ENCODE measurements at places on chromosomes 2 and 18. TPM values are rescaled to one million over a fixed set of nuclear protein-coding genes. Genes with fewer than 3 reads are reported as not detected.
A peak's percentile ranks its signal among the peaks of the same experiment; 100 is the strongest.

Gene LTBP1
- polyA plus RNA-seq = 43.3 TPM

DNA sequence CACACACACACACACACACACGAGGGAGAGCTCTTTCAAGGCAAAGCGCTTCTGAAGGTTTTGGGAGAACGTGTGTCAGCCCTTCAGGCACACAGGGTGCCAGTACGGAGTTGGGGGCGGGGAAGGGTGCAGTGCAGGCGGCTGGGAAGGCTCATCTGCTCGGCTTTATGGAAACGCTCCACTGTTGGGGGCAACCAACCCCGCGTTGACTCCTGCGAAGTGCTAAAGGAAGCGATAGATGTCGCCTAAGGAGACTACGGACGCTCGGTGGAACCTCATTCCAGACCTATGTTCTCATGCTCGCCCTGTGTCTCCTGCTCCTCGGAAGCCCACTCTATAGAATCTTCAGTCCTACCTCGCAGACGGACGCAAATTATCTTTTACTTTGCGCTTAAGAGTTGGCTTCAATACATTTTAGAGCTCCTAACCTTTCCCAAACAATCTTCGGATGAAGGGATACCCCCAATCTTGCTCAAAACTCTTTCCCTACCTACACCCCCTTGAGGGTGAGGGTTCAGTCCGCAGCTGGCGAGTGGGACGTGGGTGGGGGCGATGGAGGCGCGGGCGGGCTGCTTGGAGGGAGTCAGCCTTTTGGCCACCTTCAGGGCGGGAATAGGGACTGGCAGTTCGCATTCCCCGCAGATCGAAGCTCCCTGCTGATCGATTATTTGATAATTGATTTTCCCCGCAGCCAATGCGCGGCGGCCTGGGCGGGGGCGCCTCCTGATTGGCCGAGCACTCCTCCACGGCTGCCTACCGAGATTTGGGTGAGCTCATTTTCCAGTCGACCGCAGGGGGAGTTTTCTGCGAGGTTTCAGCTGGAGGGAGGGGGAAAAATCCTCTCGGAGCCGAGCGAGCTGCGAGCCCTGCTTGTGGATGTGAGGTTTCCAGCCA, 1.9 kb upstream of the MEIS1 start:
- DNase-seq = peak; percentile 96

- no peak for DNase-seq
These were observed 41.5 kb downstream of the KANSL3 start for GRCh38 chr2:96596596-96596995.

GRCh38 chr2:179532863-179533278, 268.2 kb upstream of the SESTD1 start:
- no peak for DNase-seq

GRCh38 chr2:211760103-211760502, 778.5 kb downstream of the ERBB4 start:
- no peak for DNase-seq

DNA sequence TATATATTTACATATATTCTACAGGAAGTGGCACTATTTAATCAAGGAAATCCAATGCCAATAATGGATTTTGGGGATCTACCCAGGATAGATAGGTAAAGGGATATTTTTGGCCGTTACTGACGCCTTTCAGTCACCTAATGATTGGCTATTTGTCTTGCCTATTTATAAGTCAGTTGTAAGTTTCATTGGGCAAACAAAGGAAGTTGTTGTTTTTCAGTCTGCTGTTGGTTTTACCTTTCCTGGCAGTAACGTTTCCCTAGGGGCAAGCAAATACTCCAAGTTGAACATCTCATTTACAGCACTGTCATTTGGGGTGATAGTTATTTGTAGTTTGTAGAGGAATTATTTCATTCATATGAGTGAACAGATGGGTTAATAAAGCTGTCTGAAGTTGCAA, 17.0 kb upstream of the LANCL1 start:
- DNase-seq = no peak

- no peak for DNase-seq
These were observed 209.1 kb upstream of the ID2 start for GRCh38 chr2:8472545-8473323.

- DNase-seq = no peak
These were observed 143.6 kb downstream of the COL4A4 start for GRCh38 chr2:227020416-227020815.

GRCh38 chr2:36711741-36712314, 15.3 kb downstream of the VIT start:
- no peak for DNase-seq

DNA sequence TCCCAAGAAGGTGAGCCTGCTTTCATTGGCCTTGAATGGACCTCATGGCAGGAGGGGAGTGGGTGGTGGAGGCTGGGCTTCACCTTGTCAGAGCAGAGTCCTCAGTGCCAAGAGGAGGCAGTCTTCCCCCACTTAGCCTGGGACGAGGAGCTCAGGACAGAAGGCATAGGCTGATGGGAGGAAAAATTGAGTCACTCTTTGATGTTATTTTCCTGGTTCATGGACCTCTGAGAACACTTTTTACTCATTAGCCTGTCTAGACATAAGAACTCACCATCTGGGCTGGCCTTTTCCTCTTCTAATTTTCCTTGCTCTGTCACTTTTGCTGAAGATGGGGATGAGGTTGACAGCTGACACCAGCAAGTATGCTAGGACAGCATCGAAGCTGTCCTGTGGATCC, 225.7 kb upstream of the TNP1 start:
- no peak for DNase-seq

Gene SYT4
- not detected for polyA plus RNA-seq

Gene SERPINB13
- polyA plus RNA-seq = 0.43 TPM

- DNase-seq = no peak
These were observed 4.2 kb upstream of the KLHL14 start for GRCh38 chr18:32777049-32777448.

DNA sequence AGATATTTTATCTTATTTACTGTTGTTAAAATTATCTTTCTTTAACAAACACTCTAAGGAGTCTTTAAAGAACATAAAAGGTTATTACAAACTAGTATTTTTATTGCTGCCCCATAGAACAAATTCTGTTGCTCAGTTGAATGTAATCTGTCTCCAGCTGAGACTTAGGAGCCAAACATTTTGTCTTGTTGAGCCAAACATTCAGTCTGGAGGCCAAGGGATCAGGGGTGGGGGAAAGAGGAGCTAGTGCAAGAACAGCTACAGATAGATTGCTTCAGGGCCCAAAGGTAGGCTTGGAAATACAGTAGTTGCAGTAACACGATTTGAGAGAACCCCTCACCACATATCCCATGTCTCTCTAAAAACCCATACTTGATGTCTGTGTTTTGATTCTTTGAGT, 51.2 kb downstream of the TPGS2 start:
- no peak for DNase-seq

- no peak for DNase-seq
These were observed 229.1 kb upstream of the RBBP8 start for GRCh38 chr18:22703883-22704585.

Gene NCL
- 613 TPM for polyA plus RNA-seq

DNA sequence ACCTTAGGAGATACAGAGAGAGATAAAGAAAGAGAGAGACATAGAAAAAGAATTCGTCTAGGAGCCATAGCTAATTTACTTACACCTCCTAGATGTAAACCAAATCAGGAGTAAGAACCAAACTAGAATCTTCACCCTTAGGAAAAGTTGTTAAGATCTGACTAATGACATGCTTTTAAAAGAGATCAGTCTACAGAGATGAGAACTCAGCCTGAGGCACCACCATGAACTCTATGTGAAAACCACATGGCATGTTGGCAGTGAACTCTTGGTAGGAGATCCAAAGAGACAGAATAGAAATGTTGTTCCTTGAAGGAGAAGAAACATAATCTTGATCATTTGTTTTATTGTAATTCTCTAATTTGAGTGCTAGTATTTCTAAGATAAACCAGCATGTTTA, 585.4 kb upstream of the ID2 start:
- DNase-seq = no peak

DNA sequence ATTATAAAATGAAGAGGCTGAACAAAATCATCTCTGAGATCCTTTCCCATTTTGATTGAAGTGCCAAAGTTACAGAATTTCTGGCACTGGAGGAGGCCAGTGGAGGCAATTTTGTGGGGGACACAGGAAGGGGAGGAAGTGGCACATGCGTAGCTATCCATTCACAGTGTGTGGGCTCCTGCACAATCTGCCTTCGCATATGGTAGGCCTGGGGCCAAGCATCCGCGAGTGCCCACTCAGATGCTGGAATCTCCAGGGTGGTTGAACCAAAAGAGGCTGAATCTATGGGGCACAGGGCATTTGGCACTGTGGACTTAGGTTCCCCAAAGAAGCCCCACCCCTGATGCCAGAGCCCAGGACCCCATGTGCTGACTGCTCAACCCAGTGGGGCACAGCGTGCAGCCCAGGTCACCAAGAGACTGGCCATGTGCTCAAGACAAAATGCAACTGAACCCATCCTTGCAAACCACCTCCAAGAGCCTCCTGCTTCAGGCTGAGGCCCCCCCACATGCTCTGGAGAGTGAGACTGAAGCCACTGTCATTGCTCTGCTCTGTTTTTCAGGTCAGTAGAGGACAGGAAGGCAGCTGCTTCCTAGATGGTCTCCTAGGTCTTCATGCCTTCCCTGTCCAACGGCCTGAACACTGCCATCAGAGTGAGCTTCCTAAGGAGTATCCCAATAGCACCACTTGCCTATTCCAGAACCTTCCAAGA, 28.5 kb downstream of the ST8SIA5 start:
- DNase-seq = no peak

GRCh38 chr18:79486356-79487182, 90.8 kb downstream of the NFATC1 start:
- DNase-seq = no peak

Gene ILKAP
- 36.4 TPM for polyA plus RNA-seq

Gene RAB12
- polyA plus RNA-seq = 54.8 TPM

GRCh38 chr2:236674646-236675045, 105.0 kb downstream of the ACKR3 start:
- DNase-seq = no peak

Gene NTSR2
- not detected for polyA plus RNA-seq

- DNase-seq = no peak
These were observed 30.1 kb downstream of the PTCD3 start for GRCh38 chr2:86136141-86136540.

GRCh38 chr2:176038694-176039093, 36.6 kb upstream of the LNPK start:
- no peak for DNase-seq

- DNase-seq = peak; percentile 69
These were observed at the start of gene NMUR1 for GRCh38 chr2:231530099-231531011. Gene NMUR1 (minus strand): TSS chr2:231530445. CDS start chr2:231530361, 84 bp downstream.

Gene DSG1
- 0.88 TPM for polyA plus RNA-seq

DNA sequence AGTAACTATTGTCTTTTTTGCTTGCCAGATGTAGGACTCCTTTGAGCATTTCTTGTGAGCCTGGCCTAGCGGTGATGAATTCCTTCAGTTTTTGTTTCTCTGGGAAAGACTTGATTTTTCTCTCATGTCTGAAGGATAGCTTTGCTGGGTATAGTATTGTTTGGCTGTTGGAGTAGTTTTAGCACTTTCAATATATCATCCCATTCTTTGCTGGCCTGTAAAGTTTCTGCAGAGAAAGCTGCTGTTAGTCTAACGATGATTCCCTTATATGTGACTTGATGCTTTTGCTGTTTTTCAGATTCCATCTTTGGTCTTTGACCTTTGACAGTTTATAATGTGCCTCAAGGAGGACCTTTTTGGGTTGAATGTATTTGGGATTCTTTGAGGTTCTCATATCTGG, 12.7 kb downstream of the ZDBF2 start:
- DNase-seq = no peak

DNA sequence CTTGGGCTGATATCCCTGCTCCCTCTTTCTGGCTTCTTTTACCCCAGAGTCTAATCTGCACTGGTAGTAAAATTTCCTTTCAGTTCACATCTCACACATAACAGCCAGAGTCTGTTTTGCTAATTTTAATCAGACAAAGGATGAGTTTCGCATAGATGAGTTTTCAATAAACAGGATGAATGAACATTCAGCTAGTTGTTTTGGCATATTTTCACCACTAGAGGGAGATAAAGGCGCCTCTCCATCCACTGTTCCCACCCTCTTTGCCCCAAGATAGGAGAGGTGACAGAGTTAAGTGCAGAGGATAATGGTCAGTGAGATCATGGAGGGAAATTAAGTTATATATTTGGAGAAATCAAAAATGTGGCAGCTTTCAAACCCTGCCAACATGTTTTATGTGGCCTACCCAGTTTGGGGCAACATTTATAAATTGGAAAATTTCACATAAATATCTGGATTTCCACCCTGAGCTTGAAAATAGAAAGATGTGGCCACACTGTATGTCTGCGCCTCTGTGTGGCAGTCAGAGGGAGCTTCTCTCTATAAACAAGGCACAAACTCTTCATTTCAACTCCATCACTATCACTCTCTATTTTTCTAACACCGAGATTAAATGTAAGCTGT, 48.5 kb upstream of the DTNA start:
- DNase-seq = peak; percentile 28

GRCh38 chr2:166333801-166334200, 41.9 kb downstream of the SCN9A start:
- DNase-seq = no peak

DNA sequence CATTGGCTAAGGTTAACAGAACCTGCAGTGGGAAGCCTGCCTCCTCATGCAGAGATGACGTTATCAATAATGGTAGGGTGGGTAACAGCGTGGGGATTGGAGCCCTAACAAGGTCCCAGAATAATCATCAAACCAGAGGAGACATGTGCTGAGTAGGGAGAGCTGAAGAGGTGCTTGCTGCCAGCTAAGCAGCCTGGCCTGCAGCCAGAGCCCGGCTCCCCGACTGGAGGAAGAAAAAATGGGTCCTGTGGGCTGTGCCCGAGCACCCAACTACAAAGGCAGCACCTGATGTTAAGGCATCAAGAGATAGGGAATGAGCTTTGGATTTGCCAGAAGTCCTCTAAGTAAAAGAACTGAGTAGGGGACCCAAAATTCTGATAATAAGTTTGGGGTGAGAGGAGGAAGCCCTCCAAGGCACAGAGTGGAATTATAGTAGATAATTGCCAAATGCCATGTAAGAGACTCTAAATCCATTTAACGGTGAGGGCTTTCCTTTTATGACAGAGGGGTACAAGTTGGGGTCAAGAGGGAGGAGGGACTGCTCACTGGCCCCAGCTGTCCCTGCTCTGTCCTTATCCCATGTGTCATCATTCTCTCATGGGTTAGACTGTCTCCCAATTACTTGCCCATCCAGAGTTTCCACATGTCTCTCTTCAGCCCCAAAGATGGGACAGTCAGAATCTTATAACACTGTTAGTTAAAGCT, 156.1 kb downstream of the ANTXR1 start:
- no peak for DNase-seq

DNA sequence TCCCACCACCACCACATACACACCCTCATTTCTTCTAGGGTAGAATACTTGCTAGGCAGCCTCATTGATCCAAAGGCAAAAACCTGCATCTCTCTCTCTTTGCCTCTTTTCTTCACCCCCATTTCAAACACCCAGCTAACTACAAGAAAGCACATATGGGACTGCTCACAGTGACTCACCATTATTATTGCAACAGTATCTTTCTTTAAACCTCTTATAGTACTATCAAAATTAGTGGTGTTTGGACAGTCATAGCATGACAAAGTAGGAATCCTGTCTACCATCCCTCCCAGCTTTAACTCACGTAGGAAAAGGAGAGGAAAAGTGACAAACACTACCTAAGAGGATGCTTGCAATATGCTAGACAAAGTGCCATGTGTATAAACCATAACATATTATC, 422.5 kb upstream of the CRIM1 start:
- no peak for DNase-seq

Data from hindlimb muscle (tissue), 1 donor.